GM18507 (cell line): ENCODE measurements at places on chromosomes 4 and X.

- no peak for DNase-seq
These were observed 13.0 kb downstream of the SASH3 start for GRCh38 chrX:129792586-129793291.

- no peak for DNase-seq
These were observed 4.3 kb upstream of the LIMCH1 start for GRCh38 chr4:41533680-41534079.

GRCh38 chr4:35948171-35948570 lies 296.1 kb downstream of the ARAP2 start:
- no peak for DNase-seq

GRCh38 chr4:120829113-120829831 lies 93.3 kb downstream of the PRDM5 start:
- DNase-seq: no peak

DNA sequence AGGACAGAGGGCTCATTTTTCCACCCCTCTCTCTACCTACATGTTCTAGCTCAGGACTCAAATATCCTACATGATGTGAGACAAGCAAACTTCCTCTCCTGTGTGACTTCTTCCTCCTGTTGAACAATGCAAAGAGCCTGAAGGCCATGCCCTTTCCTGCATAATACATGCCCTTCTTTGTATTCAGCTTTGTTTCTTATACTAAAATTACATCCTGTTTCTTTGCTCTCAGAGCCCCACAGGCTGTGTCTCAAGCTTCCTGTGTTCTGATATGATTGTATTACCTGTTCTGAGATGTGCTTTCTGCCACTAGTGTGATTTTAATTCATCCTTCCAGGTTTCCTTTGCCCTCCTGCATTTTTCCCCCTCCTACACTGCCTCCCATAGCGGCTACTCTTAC lies 166.4 kb upstream of the AFF2 start:
- no peak for DNase-seq

DNA sequence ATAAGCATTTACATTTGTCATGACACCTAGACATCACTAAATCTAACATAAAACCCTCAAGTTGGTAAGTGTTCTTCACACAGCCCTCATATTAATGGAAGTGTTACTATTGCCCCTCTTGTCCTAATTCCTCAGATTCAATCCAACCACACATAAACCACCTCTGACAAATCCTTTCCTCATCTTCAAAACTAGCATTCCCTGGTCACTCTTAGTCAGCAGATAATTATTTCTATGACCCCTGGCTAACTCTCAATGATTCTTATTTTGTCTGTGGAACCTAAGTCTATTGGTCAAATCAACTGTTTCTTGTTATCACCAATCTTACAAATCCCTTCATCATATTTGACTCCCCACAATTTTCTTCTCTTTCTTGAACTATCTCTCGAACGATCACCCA lies 168.6 kb downstream of the PPP3CA start:
- no peak for DNase-seq

DNA sequence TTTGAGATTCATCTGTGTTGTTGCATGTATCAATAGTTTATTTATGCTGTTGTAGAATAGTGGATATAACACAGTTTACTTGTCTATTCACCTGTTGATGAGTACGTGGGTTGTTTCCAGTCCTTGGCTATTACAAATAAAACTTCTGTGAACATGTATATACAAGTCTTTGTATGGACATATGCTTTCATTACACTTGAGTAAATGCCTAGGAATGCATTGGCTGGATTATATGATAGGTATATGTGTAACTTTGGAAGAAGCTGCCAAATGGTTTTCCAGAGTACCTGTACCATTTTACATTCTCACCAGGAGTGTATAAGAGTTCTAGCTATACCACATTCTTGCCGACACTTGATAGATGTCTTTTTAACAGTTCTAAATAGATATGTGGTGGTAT lies 16.5 kb downstream of the ART3 start:
- no peak for DNase-seq

GRCh38 chr4:96228463-96228862 lies 388.6 kb downstream of the PDHA2 start:
- DNase-seq: no peak

GRCh38 chrX:129932821-129933321 lies 26.9 kb downstream of the UTP14A start:
- no peak for DNase-seq

- no peak for DNase-seq
These were observed 287.6 kb downstream of the PAPSS1 start for GRCh38 chr4:107432451-107432850.

DNA sequence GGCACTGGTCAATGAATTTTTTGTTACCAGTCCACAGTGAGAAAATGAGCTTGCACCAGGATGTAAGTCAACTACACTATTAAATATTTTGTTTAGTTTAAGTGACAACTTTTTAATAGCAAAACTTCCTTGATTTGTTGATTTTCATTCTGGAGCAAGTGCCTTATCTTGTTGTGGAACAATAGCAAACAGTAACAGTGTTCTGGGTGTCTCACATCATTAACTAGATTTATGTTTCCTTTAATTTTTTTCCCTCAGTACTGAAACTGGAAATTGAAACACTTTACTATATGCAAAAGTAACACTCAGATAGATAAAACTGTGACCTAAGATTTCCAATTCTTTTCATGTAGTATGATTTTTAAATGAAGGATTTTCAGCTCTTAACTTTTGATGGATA lies 80.1 kb downstream of the GALNT7 start:
- DNase-seq: no peak

DNA sequence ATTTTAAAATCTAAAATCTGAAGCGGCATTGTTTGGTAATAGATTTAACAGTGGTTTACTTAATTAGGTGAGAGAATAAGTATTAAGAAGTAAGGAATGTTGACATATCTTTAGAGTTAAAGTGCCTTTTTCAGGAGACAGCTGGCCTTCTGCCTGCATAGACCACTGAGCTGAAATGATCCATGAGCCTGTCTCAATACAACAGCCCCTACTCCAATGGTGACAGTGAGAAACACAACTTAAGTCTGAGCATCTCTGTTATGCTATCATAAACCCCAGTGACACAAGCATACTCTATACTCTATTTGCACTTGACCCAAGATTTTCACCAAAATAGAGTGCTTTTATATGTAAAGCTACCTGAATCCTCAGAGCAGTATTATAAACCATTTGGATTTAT lies 137.9 kb downstream of the GRIA2 start:
- no peak for DNase-seq

- DNase-seq: no peak
These were observed 92.0 kb downstream of the FNIP2 start for GRCh38 chr4:158860856-158861255.

DNA sequence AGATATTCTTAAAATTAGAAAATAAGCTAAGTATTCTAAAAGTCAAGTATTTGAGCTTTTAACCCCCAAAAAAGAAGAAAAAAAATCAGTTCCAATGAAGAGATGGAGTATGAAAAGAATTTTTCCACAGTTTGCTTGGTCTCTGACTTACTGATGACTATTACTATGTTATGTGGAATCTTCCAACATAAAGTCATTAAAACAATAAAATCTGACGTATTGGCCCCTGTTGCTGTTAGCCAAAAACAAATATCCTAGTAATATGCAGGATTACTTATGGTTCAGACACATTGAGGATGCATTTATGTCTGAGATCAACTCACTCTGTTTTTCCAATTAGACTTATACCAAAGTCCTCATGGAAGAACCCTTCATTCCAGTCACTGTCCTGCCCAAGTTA lies 517.2 kb upstream of the ADGRL3 start:
- no peak for DNase-seq

- DNase-seq: no peak
These were observed 82.2 kb upstream of the VEGFC start for GRCh38 chr4:176874721-176875445.

- DNase-seq: no peak
These were observed 50.3 kb downstream of the MAML3 start for GRCh38 chr4:140103676-140104075.

- no peak for DNase-seq
These were observed 25.8 kb downstream of the PIN4 start for GRCh38 chrX:72207366-72207765.
